CD4-positive, alpha-beta T cell treated with Interleukin-17A for 1 hour (primary cell): ENCODE measurements at places on chromosomes 1 and 21.

GRCh38 chr1:199995096-199995685 is 32.3 kb upstream of the NR5A2 start:
- no peak for DNase-seq

DNA sequence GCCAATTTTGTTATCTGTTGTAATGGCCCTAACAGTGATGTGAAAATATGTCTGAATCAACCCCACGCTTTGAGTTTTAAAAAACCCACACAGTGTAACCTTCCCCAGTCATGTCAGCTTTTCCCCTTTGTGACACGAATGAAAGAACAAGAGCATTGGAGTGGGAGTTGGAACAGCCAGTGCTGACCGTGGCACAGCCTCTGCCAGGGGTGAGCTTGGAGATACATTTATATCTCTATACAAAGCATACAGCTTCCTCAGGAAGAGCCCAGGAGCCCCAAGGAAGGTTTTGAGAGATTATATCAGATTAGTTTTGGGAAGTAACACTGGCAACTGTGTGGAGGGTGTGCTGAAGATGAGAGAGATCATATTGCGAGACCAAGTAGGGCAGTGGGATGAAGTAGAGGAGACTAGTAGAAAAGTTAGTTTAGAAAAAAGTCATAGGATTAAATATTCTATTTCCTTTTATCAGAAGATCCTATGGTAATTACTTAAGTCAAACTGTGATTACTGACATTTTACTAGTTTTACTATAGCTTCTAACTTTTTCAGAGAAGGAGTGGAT is 15.9 kb downstream of the LRRC8B start:
- no peak for DNase-seq

GRCh38 chr1:167909691-167910180 is 4.2 kb downstream of the ADCY10 start:
- no peak for DNase-seq

DNA sequence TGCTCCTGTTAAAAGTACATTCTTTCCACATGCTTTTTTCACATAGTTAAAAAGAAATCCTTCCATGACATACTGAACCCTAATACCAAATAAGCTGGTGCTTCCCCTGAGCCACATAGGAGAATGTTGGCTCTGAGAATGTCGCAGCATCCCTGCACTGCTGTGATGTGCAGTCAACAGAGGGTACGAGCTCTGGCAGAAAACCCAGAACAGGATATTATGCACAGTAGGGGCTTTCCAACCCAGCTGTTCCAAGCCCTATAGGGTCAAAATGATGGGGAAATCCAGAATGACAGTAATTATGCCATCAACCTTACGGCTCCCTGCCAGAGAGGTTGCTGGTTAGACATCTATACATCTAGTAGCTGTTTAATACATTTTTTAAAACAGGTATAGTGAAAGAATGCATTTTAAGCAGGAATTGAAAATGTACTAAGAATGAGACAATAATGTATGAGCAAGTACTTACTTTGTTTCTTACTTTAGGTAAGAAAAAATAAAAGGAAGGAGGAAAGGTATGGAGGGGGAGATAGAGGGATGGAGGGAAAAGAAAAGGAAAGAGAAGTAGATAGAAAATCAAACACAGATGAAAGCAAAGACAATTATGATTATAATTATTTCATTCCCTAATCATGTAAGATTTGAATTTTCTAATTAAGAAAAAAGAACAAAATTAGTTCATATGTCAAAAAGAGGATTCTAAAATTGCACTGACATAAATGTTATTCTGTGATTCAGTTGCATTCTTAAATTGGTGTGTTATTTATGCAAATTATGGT is 126.0 kb downstream of the NR5A2 start:
- DNase-seq = peak; percentile 74

DNA sequence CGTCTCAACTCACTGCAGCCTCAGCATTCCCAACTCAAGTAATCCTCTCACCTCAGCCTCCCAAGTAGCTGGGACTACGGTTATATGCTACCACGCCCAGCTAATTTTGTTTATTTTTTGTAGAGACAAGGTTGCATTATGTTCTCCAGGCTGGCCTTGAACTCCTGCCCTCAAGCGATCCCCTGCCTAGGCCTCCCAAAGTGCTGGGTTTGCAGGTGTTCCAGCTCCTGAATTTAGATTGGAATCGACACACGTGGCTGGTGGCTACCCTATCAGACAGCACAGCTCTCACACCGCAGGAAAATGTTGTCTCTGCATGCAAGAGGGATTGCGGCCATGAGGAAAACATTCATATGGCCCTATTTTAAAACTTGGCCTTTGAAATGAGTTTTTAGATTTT is 76.7 kb upstream of the GALNT2 start:
- no peak for DNase-seq

GRCh38 chr1:182968151-182968741 is 15.3 kb upstream of the SHCBP1L start:
- no peak for DNase-seq

DNA sequence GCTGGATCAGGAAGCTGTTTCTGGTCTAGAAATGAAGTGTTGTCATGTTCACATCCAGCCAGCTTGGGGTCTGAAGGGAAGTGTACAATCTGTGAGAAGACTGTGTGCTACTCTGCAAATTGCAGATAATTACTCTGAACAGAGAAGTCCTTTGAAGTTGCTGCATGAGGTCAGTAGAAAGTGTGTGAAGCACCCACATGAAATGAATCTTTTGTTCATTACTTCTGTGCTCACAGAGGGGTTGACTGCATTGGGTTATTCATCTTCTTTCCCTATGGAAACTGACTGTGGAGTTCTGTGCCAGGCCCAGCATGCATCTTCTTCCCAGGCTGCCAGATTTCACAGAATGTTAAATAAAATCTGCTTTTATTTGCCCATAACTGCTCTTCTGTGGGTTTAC is 47.1 kb downstream of the CTH start:
- no peak for DNase-seq

GRCh38 chr1:187010571-187011309 is 182.0 kb downstream of the PLA2G4A start:
- DNase-seq = no peak

- DNase-seq = no peak
These were observed 64.8 kb upstream of the TENT5C start for GRCh38 chr1:117541003-117541402.

- no peak for DNase-seq
These were observed 26.6 kb upstream of the CASZ1 start for GRCh38 chr1:10823000-10823401.

DNA sequence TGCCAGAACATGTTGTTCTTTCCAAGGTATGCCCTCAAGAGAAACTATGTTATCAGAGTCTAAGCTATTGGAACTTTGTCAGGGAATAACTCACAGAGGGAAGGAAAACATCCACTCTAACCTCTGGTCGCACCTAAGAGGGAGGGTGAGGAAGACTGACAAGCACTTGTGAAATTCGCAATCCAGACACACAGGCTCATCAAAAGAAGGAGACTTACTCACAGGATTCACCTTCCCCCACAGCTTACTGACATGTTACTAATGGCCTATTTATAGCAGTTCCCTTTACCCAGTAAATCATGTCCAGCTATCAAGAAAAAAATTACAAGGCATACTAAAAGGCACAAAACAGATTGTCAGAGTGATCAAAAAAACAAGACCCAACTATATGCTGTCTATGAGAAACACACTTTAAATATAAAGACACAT is 36.9 kb downstream of the WDR64 start:
- DNase-seq = no peak

DNA sequence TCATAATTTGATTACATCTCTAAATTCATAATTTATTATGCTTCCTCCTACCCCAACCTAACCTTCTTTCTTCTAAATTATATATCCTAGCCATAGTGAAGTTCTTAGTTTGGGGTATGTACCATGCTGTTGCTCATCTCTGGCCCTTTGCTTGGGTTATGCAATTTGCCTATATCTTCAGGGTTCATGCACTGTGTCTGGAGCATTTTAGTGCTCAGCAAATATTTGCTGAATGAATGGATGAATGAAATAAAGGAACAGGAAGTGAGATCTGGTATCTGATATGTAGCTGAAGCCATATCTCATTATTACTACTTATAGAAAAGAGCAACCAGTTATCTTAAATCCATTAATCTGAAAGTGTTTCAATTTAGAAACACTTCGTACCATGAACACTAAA is 137.6 kb downstream of the GPATCH2 start:
- no peak for DNase-seq

DNA sequence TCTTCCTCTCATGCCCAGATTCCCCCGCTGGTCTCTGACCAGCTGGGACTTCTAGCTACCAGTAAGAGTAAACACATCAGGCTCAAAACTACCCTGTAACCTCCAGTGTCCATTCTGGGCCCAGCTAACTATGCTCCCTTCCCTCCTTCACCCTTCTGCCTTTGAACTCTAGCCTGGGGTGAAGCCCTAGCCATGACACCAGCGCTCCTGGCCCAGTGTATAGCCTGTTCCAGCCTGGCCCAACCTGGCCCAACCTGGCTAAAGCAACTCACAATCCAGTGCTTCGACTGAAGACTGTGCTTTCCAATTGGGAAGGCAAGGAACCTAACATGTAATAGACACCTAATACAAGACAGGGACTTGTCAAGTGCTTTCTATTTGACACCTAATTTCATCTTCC is 27.6 kb downstream of the CSMD2 start:
- DNase-seq = no peak

- DNase-seq = no peak
These were observed 1.0 kb downstream of the C1orf198 start for GRCh38 chr1:230867101-230867902.

DNA sequence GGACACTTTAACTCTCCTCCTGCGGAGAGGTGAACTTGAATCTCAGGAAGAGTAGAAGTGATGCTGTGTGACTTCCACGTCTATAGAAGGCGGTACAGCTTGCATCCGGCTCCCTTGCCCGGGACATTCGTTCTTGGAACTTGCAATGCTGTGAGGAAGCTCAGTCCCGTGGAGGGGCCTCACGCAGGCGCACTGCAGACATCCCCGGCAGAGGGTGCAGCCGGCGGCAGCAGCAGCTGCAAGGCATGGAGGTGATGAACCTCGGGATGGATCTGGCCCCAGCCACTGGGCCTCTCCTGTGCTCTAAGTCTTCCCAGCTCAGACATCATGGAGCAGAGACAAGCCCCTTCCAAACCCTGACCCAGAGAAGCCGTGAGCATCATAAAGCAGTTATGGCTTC is 61.8 kb upstream of the SOD1 start:
- no peak for DNase-seq
